Activated CD8-positive, alpha-beta memory T cell treated with anti-CD3 and anti-CD28 coated beads for 1 hour (primary cell): ENCODE measurements at places on chromosomes 12 and 14.
A peak's percentile ranks its signal among the peaks of the same experiment; 100 is the strongest.

DNA sequence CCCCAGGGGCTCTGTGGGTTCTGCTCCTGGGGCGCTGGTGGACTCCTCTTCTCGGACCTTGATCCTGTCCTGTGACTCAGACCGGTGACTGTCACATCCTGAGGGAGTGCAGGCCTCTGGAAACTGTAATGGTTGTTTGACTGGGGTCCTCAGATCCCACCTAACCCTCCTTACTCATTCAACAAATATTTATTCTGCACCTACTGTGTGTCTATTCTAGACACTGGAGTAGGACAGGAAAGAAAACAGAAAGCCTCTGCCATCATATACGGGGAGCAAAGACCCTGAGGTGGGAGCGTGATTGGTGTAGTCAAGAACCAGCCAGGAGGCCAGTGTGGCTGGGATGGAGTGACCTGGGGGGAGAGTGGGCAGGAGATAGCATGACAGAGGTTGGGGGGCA, 47.6 kb downstream of the ESRRB start:
- DNase-seq: no peak

DNA sequence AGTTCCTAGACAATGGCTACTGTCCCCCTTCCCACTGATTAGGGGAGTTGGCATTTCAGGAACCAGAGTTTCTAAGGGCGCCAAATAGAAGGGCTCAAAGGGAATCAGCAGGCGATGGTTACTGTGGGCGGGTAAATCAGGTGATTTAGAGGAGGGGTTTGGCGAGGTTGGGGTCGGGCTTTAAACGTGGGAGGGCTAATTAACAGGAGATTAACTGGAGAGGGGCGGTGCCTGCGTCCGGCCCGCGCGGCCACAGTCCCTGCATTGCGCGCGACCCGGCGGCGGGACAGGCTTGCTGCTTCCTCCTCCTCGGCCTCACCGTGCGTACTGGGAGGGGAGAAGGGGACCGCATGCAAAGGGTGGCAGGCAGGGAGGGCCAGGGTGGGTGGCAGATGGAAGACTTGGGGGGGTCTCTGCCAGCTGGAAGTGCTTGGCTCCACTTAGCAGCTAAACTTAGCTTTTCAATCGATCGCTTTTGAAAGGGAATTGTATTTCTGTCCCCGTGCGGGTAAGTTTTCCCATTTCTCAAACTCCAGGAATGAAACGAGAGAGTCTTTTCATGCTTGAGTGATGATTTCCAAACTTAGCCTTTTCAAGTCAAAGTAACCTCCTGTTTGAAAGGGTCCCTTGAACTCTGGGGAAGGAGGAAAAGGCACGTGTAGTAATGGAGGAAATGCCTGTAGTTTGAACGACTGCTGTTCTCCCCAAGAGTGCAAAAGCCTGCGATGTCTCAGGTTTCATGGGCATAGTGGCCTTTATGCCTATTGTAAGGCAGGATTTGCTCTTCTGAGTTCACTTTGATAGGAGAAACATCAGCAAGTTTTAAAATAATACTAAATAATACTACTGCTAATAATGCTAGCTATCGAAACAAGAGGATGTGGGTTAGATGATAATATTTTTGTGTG, at the start of gene MGST1:
Gene MGST1, plus strand, starts transcription at position 255 of the 908 bp plus-strand sequence. CDS start 6,608 bp downstream, outside the sequence.
- DNase-seq: no peak

DNA sequence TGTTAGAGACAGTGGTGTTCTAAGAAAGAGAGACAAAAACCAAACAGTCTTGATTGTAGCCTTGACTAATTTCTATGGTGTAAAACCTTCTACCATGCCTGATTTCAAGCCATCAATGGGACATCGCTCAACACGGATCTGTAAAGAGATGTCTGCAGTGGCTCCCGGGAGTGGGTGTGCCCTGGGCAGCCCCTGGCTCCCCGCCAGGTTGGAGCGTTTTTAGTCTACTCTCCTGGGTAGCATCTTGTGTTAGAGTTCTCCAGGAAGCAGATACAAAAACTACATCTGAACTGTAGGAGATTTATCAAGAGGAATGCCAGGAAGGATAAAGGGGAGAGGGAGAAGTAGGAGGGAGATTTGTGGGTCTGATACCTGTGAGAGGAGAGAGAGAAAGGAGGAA, 1212.9 kb downstream of the BCL11B start:
- no peak for DNase-seq

DNA sequence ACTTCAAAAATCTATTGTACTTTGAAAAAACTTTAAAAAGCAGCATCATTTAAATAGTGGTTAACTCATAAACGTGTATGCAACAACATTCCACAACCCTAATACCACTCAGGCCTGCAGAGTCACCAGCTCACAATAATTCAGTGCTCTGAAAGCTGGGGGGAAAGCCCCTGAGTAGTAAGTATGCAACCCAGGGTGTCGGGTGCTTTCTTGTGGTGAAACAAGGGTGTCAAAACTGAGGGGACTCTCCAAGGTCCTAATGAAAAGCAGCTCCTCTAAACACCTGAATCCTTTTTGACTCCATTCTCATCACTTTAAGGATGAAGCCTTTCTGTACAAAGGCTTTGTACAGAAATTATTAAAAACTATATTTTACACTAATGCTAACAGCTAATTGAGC, 33.7 kb downstream of the FGFR1OP2 start:
- DNase-seq: peak; percentile 10

DNA sequence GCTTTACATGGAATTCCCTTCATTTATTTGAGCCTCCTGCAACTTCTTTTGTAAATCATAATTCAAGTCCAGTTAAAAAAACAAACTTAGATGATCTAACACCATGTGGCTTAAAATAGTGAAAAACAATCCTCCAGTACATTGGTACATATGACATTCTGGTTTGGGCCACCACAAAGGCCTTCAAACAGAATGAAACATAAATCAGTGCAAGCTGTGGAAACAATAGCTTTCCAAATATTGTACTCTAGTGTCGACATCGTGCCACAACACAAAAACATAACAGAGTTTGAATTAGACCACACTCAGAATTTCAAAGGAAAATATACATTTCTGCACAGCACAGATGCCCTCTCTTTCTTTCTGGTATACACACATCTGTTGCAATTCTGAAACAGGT, 751.3 kb downstream of the SLC6A15 start:
- no peak for DNase-seq

DNA sequence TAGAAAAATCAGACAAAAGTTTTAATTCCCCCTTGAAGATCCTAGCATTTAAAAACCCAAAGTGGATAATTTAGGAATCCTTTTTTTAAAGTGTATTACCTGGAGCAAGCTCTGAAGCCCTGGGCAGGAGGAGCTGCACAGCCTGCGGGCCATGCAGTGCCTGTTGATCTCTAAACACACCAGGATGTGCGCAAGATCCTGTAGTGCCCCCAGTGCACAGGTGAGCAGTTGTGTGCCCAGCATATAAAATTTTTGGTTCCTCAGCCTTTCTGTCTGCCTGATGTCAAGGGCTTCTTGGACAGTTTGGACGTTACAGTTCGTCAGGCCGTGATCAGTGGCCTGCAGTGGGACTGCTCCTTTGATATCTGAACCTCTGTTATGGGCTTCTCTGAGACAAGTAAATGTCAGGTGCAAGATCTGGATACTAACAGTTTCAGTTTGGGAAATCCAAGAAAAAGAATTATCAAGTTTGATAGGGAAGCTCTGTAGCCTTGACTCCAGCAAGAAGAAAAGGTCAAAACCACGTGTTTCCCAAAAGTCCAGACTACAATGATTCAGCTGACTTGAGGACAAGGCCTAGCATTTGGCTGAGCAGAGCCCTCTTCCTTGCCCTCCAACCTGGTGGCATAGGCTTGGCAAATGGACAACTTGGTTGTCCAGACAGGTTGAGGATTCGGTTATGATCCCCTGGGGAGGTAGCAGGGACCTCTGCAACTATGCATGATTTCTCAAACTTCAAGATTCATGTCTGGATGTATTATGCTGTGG, 1.0 kb downstream of the ATXN7L3B start:
- DNase-seq: no peak

DNA sequence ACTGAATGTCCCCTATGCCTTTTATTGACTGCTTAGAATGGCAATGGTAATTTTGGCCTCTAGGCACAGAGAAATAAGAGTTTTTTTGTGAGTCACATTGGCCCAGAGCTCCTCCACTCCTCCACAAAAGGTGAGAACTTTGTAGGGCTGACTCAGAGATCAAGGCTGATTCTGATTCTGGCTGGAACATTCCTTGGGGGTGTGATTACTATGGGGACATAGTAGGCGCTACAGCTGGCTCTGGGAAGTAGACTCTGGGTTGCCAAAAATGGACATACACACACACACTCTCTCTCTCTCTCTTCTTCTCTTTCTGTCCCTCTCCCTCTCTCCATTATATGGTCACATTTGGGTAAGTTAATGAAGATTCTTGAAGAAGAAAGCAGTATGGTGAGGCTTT, 174.6 kb upstream of the DDHD1 start:
- no peak for DNase-seq

DNA sequence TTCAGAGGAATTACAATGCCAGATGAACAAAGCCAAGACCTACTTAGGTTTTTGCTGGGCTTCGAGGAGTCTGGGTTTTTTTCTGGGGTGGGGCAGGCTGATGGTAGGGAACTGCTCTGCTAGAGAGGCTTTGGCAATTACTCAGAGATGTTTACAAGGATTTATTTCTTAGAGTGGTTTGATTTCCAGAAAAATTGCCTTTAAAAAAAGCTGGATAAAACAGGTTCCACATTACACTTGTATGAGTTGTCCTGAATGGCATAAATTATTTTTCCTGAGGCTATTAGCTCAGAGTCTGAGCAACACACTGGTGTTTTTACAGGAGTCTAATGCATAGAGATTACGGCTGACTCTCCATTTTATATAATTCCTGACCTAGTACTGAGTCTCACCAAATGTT, 118.5 kb upstream of the FRMD6 start:
- no peak for DNase-seq

- DNase-seq: no peak
These were observed 59.5 kb downstream of the ARID2 start for GRCh38 chr12:45789025-45789424.

DNA sequence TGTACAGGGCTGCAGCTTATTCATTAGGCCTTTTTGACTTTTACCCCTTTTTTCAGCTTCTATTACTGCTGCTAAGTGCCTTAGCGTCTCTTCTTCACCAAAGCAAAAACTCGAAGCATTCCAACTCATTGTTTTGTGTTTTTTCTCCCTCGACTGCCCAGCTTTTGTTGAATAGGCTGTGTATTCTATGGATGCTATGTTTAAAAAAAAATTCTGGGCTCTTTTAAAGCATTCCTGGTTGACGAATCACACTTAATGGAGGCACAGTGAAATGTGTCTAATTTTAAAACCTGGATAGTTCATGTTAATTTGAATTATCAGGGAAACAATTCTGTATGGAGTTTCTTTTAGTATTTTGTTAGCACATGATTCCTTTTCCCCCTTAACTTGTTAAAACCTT, 29.7 kb downstream of the KTN1 start:
- no peak for DNase-seq

GRCh38 chr14:77882098-77882497, 82.2 kb downstream of the ADCK1 start:
- DNase-seq: no peak

GRCh38 chr12:20463913-20464524, 95.7 kb downstream of the PDE3A start:
- DNase-seq: no peak

DNA sequence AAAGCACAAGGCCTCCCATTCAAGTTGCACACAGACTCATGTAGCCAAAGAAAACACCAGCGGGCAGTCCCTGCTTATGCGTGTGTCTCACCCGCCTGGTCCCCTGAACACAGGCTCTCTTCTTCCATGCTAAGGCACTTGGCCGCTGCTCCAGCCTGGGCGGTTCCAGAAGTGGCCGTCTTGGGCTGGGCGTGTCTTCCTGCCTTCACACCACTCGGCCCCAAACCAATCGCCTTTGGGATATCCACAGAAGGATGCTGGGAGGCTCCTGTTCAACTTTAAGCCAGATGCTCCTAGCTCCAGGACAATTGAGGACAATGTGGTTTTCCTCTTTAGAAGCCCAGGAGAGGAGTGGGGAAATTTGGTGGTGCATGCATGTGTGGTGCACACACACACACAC, 2.2 kb downstream of the SCARB1 start:
- no peak for DNase-seq

DNA sequence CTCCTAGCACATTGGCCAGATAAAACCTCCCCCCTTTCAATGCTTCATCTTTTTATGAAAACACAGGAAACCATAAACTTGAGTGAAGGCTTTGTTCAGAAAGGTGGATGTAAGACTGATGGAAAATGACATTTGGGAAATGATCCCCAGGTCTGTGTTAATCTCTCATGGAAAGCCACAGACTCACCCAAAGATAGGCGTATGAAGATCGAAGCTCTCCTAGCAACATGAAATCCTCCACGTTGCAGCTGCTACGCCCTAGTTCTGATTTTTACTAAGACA, 63.4 kb upstream of the PTGR2 start:
- DNase-seq: no peak

- no peak for DNase-seq
These were observed 95.1 kb downstream of the EP400 start for GRCh38 chr12:132044661-132045412.

DNA sequence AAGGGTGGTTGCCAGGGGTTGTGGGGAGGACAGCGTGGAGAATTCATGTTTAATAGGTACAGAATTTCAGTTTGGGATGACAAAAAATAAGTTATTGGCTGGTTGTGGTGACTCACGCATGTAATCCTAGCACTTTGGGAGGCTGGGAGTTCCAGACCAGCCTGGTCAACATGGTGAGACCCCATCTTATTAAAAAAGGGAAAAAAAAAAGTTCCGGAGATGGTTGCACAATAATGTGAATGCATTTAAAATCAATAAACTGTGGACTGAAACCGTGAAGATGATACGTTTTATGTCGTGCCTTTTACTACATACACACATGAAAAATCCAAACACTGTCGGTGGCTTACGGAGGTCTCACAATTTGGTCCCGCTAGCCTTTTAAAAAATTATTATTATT, 20.5 kb downstream of the GALNT6 start:
- DNase-seq: no peak

- no peak for DNase-seq
These were observed 462.0 kb upstream of the SYT1 start for GRCh38 chr12:78402366-78403134.

DNA sequence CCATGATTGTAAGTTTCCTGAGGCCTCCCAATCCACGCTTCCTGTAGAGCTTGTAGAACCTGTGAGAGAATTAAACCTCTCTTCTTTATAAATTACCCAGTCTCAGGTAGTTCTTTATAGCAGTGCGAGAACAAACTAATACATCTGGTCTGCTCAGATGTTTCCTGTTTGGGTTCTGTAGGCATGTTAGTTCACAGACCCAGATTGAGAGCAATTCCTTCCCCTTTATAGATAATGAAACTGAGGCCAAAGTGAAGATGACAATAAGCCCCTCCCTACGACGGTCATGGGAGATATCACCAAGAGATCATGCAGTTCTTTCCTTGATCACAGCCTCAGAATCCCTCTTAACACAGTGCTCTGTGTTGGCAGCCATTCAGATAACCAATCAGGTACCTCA, 76.5 kb upstream of the CLMN start:
- DNase-seq: no peak

DNA sequence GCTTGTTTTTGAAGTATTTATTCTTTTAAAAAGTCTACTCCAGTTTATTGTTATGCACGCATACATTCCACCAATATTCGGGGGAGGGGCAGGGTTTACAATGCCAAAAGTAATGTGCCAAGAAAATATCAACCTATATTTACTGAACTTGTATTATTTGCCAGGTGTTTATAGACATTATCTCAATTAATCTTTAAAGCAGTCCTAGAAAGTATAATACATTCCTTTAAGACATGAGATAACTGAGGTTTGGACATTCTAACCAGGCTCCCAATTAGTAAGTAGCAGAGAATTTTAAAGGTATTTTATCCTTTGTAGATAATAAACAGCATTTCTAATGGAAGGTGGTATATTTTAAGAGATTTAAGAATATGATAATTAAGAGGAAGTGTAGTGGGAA, 124.5 kb upstream of the LRIG3 start:
- DNase-seq: no peak

GRCh38 chr12:80763874-80764273, 47.2 kb downstream of the MYF5 start:
- no peak for DNase-seq
